ENCODE measurements at places on chromosomes 5 and 9.

DNA sequence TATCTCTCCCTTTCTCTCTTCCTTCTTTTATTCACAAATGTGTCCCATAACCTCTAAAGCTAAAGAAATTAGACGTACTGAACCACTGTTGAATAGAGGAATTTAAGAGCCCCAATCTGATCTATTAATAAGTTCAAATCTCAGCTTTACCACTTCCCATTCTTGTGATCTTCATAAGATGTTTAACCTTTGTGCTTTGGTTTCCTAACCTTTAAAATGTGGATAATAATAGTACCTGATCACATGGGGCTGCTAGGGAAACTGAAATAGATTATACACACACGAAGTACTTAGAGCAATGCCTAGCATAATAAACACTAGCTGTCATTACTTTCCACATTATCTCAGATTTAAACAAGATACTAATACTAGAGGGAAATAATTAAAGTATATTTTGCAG lies 324.3 kb upstream of the SEMA6A start:
- no peak for DNase-seq

- no peak for DNase-seq
Measured at GRCh38 chr5:34967540-34967939, 38.2 kb downstream of the DNAJC21 start.

GRCh38 chr9:7984203-7984602 lies 184.6 kb upstream of the DMAC1 start:
- DNase-seq, result no peak

GRCh38 chr9:72703574-72703973 lies 182.2 kb downstream of the TMC1 start:
- DNase-seq, result no peak

DNA sequence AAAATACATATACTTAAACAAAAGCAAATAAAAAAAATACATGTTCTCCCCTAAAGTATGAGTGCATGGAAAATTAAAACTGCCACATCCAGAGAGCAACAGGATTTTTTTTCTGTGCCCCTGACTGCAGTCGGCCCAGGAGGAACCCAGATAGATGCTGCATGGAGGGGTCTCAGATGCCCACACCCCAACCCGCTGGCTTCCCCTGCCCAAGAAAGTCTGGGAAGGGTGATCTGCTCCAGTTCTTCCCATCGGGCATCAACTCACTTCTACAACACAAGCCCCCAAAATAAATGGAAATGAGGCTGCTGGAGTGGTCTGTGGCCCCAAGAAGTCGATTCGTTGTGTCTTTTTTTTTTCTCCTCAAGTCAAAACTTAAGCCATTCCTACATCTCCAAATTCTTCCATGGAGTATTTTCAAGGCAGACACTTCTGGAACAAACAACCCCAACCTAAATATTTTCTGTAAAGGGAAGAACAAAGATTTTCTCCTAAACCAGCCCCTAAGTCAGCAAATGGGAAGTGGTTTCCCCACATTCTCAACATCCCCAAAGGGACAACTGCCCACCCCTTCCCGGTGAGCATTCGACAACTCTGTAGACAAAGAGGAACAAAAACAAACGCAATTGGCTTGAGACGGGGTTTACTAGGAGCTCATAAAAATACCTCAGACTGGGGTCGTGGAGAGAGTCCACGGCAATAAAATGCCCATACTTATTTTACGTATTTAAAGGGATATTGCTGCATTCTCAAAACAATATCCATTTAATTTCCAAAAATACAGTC lies 46.7 kb downstream of the ROR2 start:
- no peak for DNase-seq

DNA sequence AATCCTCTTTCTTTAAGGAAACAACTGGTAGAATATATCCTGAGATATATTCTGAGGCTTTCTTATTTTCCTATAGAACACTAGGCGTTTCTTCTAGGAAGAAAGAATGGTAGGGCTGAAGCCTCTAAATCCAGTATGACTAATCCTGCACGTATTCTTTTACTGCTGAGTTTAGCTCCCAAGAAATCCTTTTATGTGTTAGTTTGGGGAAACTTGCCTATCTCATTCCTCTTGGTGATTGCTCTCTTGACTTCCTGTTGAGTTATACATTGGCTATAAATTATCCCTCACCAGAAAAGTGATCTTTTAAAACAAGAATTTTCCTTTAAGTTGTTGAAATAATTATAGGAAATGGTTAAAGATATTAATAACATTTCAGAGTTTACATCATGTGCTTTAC lies 422.9 kb downstream of the TMEM161B start:
- DNase-seq, result no peak

- DNase-seq, result peak; percentile 18
Measured at GRCh38 chr9:75979362-75979761, 88.9 kb downstream of the PCSK5 start.

GRCh38 chr9:75962013-75962661 lies 71.7 kb downstream of the PCSK5 start:
- DNase-seq, result no peak

- no peak for DNase-seq
Measured at GRCh38 chr5:171598641-171599152, 179.2 kb downstream of the FGF18 start.

GRCh38 chr9:2790466-2790865 lies 53.4 kb downstream of the PUM3 start:
- DNase-seq, result no peak

- DNase-seq, result no peak
Measured at GRCh38 chr9:114633438-114634089, 22.5 kb downstream of the TMEM268 start.

GRCh38 chr5:14726066-14726838 lies 61.7 kb downstream of the OTULIN start:
- DNase-seq, result peak; percentile 37

DNA sequence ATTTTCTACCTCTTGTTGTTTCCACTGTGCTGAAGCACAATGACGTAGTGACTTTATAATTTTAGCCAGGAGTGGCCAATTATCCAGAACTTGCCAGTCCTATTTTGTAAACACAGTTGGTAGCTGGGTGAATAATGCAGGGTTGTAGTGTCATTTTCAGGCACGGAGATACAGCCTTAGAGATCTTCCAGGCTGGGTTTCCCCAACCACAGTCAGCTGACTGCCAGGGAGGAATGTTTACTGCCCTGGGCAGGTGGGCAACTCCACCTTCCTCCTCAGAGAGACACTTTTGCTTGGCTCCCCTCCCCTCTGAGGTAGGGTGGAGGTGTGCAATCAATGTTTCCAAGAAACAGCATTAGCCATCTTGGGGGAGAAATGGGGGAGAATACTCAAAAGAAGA lies 228.1 kb upstream of the NR4A3 start:
- DNase-seq, result peak; percentile 24

GRCh38 chr9:82436475-82436874 lies 447.9 kb downstream of the SPATA31D1 start:
- no peak for DNase-seq

- DNase-seq, result no peak
Measured at GRCh38 chr9:5052838-5053237, 67.8 kb downstream of the JAK2 start.

GRCh38 chr9:109297899-109298298 lies 23.0 kb downstream of the EPB41L4B start:
- DNase-seq, result no peak

DNA sequence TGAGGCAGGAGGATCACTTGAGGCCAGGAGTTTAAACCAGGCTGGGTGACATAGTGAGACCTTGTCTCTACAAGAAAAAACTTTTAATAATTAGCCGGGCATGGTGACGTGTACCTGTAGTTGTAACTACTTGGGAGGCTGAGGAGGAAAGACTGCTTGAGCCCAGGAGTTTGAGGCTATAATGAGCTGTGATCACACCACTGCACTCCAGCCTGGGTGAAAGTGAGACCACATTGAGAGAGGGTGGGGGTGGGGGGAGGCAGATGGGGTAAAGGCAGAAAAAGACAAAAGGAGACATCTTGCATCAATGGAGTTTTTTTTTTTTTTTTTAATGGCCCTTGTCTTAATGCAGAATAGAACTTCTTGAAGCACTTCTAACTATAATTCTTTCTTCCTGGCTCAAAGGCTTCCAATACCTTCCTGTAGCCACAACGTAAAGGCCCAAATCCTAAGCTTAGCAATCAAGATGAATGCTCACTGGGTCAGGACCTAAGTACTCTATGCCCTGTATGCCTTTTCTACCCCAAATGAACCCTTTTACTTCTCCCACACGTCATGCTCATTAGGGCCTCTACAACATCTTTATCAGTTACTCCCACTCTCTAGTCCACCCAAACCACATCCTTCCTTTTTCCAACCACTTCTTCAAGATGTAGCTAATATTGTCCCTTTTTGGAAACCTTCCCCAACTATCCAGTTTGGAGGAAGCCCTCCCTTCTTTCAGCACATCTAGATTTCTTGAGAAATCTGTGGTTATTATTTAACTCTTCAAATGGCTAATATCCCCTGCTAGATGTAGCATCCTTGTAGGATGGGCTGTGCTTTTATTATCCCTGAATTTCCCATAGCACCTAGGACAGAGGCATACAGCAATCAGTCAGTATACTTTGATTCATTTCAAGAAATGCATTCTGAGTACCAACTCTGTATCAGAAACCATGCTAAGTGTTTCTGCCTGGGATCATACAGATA lies 40.8 kb downstream of the CSF2 start:
- DNase-seq, result no peak

DNA sequence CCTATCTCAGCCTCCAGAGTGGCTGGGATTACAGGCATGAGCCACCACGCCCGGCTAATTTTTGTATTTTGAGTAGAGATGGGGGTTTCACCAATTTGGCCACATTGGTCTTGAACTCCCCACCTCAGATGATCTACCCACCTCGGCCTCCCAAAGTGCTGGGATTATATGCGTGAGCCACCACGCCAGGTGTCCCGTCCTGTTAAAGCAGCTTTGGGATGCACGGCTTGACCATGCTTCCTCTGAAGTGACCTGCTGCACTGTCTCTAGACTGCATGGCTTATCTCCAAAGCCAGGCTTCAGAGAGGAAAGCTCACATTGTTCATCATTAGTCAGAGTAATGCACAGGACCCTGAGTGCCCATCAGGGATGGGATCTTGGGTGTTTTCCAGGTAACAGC lies 45.4 kb downstream of the SEMA4D start:
- no peak for DNase-seq

- DNase-seq, result no peak
Measured at GRCh38 chr9:95218773-95219172, 98.7 kb downstream of the FANCC start.

GRCh38 chr5:61202213-61202612 lies 39.9 kb upstream of the SMIM15 start:
- no peak for DNase-seq

- DNase-seq, result no peak
Measured at GRCh38 chr5:170296036-170296934, 1.3 kb downstream of the LCP2 start.

GRCh38 chr9:31535651-31536050 lies 848.8 kb upstream of the ACO1 start:
- DNase-seq, result no peak
